ENCODE measurements at places on chromosomes 12 and 14.
A peak's percentile ranks its signal among the peaks of the same experiment; 100 is the strongest.

- H3K27me3 ChIP-seq, result no peaks in the 10 kb centered on the region
- DNase-seq, result no peak
- no peaks in the 10 kb centered on the region for H3K36me3 ChIP-seq
- no peak overlapping the region for H3K4me3 ChIP-seq
- no peaks in the 10 kb centered on the region for H3K4me1 ChIP-seq
These were observed 17.5 kb downstream of the RASSF3 start for GRCh38 chr12:64627771-64628170.

DNA sequence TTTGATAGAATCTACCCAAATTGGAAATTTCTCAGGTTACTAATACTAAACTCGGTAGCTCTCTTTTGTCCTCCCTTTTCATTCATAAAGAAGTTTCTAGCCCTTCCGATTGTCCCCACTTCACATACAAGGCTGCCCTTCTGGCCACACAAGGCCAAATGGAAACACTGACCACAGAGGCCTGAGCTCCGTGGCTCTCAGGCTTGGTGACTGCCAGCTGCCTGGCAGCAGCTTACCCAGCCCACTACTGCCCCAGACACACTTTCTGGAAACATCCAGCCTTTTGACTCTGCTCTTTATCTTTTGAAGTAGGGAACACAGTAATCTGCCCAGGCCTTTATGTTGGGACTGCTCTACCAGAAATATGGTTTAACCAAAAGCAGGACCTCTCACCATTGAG, 167.2 kb downstream of the GCH1 start:
- H3K4me1 ChIP-seq, result no peaks in the 10 kb centered on the region
- no peak for DNase-seq
- no peak overlapping the region for H3K27ac ChIP-seq
- no peaks in the 10 kb centered on the region for H3K27me3 ChIP-seq

DNA sequence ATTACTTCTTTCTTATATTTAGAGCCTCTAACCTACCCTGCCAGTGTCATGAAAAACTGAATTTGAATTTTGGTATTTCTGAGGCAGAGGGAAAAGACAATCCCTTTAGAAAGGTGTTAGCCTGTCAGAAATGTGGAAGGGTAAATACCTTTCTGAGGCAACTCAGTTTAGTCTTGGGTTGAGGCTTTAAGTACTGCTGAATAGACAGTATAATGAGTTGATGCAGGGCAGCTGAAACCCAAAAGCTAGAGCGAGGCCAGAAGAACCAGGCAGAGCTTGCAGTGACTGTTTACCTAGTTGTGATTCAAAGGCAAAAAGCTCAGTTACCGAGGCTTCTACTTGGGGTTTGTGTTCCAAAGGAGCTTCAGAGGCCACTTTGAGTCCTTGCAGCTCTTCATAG, 18.7 kb downstream of the ZC2HC1C start:
- H3K27me3 ChIP-seq, result no peaks in the 10 kb centered on the region
- H3K27ac ChIP-seq, result no peak overlapping the region
- H3K36me3 ChIP-seq, result peaks cover 40% of the 10 kb centered on the region
- no peaks in the 10 kb centered on the region for H3K4me1 ChIP-seq

- no peak for DNase-seq
- H3K36me3 ChIP-seq, result peaks cover 5% of the 10 kb centered on the region
- H3K4me3 ChIP-seq, result no peak overlapping the region
- peaks cover 4% of the 10 kb centered on the region for H3K4me1 ChIP-seq
- H3K27me3 ChIP-seq, result no peaks in the 10 kb centered on the region
- H3K27ac ChIP-seq, result no peak overlapping the region
These were observed 30.3 kb downstream of the CORO1C start for GRCh38 chr12:108700833-108701541.

GRCh38 chr12:99553461-99553860, 94.1 kb upstream of the GARIN6 start:
- H3K27ac ChIP-seq, result no peak overlapping the region
- no peaks in the 10 kb centered on the region for H3K36me3 ChIP-seq
- no peak for DNase-seq

DNA sequence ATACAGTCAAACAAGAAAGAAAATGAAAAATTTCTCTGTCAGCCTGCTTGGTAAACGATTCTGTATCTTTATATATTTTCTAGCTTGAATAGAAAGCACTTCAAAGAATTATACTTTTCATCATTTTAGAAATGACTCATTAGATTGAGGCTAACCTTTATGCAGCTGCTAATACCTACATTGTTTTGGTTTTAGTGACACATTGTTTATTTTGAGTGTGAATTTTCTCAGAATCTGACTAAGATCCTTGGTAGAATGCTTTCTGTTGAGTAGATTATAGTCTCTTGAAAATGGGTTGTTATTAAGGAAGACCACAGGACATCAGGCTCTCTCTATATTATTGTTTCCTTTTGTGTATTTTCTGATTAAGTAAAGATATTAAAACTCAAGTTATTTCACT, at the start of gene PMCH:
Gene PMCH, minus strand, starts transcription at position 45 of the 400 bp plus-strand sequence. CDS start 63 bp downstream, outside the sequence.
- H3K27me3 ChIP-seq, result no peaks in the 10 kb centered on the region
- no peak for DNase-seq
- no peak within 1 kb of the TSS for H3K4me3 ChIP-seq
- no peaks in the 10 kb centered on the region for H3K4me1 ChIP-seq
- no peak within 1 kb of the TSS for H3K27ac ChIP-seq

DNA sequence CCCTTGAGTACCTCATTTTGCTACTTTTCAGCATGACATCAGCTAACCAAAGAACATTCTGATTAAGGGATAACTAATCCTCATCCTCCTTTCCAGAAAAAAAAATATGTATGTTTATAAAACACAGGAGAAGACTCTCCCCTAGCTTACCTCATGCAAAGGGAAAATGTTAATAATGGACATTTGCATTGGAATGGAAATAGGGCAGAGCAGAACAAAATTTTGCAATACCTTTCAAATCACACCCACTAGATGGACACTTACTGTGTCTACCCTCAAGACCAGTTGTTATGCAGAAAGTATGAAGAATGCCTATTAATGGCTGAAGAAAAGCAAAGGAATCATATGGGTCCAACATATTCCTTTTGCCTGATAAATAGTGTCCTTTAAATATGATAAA, 8.9 kb upstream of the SLCO1A2 start:
- H3K4me3 ChIP-seq, result no peak overlapping the region
- H3K36me3 ChIP-seq, result no peaks in the 10 kb centered on the region
- H3K27me3 ChIP-seq, result no peaks in the 10 kb centered on the region
- no peak overlapping the region for H3K27ac ChIP-seq
- no peaks in the 10 kb centered on the region for H3K4me1 ChIP-seq

DNA sequence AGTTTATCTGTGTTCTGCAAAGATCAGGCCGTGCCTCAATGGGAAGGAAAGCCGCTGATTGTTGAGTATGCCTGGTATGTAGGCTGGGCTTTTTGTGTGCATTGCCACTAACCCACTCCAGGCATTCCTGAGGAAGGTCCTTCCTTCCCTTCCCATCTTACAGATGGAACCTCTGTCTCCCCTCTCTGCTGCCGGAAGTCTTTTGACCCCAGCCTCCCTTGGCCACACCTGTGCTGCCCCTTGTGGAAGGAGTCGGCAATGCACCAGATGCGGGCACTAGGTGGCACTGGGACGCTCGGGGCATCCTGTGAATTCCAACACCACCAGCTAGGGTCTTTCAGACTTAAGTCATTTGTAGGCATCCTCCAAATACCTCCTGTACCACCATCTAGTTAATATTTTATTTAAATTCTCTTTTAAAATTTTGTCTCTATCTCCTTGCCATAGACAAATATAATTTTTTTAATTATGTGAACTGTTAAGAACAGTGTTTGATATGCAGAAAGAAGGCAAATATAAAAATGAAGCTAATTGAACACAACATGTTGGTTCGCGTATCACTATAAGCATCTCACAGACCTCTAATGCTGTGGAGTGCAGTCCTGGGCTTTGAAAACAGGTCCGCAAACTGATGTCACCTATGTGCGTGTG, 99.6 kb downstream of the RIN3 start:
- H3K4me3 ChIP-seq, result no peak overlapping the region
- H3K27me3 ChIP-seq, result no peaks in the 10 kb centered on the region
- H3K27ac ChIP-seq, result no peak overlapping the region
- H3K4me1 ChIP-seq, result no peaks in the 10 kb centered on the region
- no peak for DNase-seq
- no peaks in the 10 kb centered on the region for H3K36me3 ChIP-seq

DNA sequence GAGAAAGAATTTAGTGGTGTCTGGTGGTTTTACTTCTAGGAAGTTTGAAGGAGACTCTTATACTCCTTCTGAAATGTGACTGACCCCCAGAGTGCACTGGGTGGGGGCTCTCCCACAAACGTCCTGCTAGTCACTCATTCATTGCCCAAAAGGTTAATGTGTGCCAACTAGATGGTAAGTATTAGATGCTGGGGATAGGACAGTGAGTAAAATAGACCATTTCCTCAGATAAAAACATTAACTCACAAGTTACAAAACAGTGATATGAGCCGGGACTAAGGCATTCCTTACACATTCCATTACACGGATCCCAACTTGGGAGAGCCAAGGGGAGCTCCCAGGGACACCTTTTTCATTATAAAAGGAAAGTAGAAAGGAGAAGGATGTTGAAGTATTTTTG, 185.1 kb downstream of the ATXN7L3B start:
- DNase-seq, result no peak
- no peaks in the 10 kb centered on the region for H3K27me3 ChIP-seq
- no peak overlapping the region for H3K4me3 ChIP-seq
- H3K27ac ChIP-seq, result no peak overlapping the region

DNA sequence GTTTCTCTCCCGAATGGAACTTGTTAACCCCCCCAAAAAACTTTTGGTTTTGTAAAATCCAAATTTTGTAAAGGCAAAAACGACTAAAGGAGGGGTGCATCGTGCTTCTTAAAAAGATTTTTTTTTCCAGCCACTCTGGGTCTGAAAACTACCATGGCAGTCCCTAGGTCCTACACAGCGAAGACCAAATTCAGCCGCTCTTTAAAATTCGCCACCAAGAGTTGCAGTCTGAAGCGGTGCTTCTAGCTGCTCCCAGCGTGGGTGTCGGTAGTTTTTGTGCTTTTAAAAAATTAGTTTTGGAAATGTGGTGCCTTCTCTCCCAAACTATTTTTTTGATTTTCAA, 873 bp upstream of the GSC start:
- H3K4me3 ChIP-seq, result no peak overlapping the region
- H3K36me3 ChIP-seq, result no peaks in the 10 kb centered on the region
- no peaks in the 10 kb centered on the region for H3K4me1 ChIP-seq

- no peak overlapping the region for H3K4me3 ChIP-seq
- H3K27ac ChIP-seq, result no peak overlapping the region
- DNase-seq, result no peak
- H3K36me3 ChIP-seq, result no peaks in the 10 kb centered on the region
- no peaks in the 10 kb centered on the region for H3K27me3 ChIP-seq
These were observed 44.9 kb downstream of the PTPRR start for GRCh38 chr12:70875628-70876027.

- H3K36me3 ChIP-seq, result no peaks in the 10 kb centered on the region
- peak; percentile 65 for DNase-seq
- H3K4me3 ChIP-seq, result no peak overlapping the region
- no peaks in the 10 kb centered on the region for H3K4me1 ChIP-seq
These were observed 46.3 kb downstream of the CCDC88C start for GRCh38 chr14:91371011-91371989.

DNA sequence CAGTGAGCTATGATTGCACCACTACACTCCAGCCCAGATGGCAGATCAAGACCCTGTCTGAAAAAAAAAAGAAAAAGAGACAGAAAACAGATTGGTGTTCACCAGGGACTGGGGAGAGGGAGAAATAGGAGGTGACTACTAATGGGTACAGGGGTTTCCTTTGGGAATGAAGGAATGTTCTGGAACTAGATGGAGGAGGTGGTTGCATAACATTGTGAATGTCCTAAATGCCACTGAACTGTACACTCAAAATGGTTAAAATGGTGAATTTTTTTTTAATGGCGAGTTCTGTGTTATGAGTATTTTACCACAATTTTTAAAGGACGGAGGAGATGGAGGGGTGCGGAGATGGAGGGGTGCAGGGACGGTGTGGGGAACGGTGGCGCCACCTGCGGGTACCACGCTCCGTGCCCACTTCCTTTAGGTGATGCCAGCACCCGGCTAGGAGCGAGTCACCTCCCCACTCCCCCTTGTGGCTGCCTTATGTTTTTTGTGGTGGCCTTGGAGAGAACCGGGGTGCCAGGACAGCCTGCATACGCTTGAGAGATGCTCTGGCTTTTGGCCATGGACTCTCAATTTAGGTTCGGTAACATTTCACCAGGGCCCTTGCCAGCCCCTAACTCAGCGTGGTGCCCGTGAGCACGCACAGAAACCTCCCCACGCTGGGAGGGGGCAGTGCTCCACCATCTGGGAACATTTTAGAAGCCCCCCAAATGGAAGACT, 16.1 kb downstream of the UBC start:
- peaks cover 4% of the 10 kb centered on the region for H3K4me1 ChIP-seq
- no peaks in the 10 kb centered on the region for H3K36me3 ChIP-seq
- H3K27me3 ChIP-seq, result no peaks in the 10 kb centered on the region
- no peak overlapping the region for H3K4me3 ChIP-seq
- DNase-seq, result no peak

GRCh38 chr14:58362798-58363412, 32.8 kb upstream of the TOMM20L start:
- H3K27me3 ChIP-seq, result no peaks in the 10 kb centered on the region
- H3K36me3 ChIP-seq, result peaks cover 16% of the 10 kb centered on the region
- no peaks in the 10 kb centered on the region for H3K4me1 ChIP-seq
- no peak overlapping the region for H3K4me3 ChIP-seq
- DNase-seq, result no peak

DNA sequence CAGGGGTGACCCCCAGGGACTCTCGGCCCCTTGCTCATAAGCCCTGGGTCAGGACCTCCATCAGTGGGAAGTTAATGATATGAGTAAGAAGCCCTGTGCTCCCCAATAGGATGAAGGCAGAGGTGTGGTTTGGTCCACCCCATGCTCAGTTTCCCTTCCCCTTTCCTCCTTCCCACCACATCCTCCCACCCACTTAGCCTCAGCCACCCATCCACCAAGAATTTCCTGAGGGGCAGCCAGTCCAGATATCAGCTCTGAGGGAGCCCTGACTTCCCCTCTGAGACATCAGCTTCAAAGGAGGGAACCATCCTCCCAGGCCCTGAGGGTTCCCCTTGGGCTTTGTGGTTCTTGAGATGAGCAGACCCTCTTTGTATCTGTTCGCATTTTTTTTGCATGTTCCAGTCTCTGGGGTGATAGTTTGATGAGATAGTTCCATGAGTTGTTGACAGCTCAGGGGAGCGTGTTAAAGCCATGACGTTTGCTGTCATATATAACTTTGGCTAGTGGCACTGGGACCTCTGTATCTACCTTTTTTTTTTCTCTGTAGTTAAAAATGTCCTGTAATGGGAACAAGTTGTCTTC, 71.2 kb downstream of the LGMN start:
- DNase-seq, result no peak
- no peaks in the 10 kb centered on the region for H3K4me1 ChIP-seq
- H3K4me3 ChIP-seq, result no peak overlapping the region

- H3K27ac ChIP-seq, result no peak overlapping the region
- H3K4me3 ChIP-seq, result no peak overlapping the region
- no peak for DNase-seq
- no peaks in the 10 kb centered on the region for H3K27me3 ChIP-seq
- H3K36me3 ChIP-seq, result no peaks in the 10 kb centered on the region
- no peaks in the 10 kb centered on the region for H3K4me1 ChIP-seq
These were observed 69.5 kb upstream of the SLC24A4 start for GRCh38 chr14:92253381-92253894.

- DNase-seq, result no peak
- no peak overlapping the region for H3K27ac ChIP-seq
- peaks cover 9% of the 10 kb centered on the region for H3K4me1 ChIP-seq
These were observed 1.7 kb upstream of the ABHD4 start for GRCh38 chr14:22596354-22596879.
